M059J (cell line): ENCODE measurements at places on chromosomes 2 and 18.

- no peak for DNase-seq
Observed at GRCh38 chr2:215740071-215740470, 273.3 kb downstream of the MREG start.

DNA sequence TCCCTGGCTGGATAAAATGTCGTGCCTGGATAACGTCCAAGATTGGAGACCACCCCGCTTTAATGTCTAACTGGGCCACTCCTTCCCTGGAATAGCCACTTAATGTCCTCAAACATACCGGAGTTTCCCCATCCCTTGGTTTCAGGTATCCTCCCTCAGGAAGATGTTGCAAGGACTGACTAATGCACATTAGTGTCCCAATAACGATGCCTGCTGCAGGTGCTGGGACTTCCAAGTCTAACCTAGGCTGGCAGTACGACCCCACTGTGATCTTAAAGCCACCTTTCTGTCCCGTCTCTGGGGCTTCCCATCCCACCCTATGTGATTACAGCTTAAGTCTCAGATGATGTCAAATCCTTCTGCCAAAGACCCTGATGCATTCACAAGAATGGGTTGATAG, 1.1 kb upstream of the ATP6V1C2 start:
- no peak for DNase-seq

DNA sequence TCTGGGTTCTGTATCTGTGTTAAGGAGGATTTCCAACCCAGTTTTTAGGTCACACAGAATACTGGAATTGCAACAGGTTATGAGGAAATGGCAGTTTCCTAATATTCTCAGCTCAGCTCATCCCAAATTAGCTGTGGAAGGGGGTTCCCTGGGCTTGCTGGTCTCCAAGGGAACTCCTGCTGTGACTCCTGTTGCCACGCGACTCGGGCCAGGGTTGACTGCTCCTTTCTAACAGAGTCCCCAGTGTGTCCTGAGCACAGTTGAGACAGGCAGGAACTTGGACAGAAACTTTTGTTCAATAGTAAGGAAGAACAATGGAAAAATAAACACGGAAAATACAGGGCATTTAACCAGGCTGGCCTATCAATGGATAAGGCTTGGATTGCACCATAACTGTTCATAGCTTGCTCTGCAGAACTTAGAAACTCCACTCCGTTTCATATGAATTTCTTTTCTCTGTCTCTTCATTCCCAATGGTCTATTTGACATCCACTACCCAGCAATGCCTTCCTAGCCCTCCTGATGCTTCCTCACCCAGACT, 3.8 kb upstream of the ROCK2 start:
- DNase-seq, result no peak

DNA sequence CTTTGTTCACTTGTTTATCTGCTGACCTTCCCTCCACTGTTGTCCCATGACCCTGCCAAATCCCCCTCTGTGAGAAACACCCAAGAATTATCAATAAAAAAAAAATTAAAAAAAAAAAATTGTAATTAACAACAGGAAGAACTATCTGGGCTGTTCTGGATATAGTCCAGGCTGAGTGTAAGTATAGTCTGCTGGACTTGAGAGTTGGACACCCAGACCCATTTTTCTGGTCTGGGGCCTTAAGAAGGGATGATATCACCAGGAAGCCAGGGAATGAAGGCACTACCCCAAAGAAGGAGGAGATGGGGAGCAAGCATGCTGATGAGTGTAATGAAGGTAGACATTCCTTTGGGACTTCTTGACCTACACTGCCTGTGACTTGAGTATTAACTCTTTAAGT, 72.1 kb upstream of the ZFP36L2 start:
- DNase-seq, result no peak

DNA sequence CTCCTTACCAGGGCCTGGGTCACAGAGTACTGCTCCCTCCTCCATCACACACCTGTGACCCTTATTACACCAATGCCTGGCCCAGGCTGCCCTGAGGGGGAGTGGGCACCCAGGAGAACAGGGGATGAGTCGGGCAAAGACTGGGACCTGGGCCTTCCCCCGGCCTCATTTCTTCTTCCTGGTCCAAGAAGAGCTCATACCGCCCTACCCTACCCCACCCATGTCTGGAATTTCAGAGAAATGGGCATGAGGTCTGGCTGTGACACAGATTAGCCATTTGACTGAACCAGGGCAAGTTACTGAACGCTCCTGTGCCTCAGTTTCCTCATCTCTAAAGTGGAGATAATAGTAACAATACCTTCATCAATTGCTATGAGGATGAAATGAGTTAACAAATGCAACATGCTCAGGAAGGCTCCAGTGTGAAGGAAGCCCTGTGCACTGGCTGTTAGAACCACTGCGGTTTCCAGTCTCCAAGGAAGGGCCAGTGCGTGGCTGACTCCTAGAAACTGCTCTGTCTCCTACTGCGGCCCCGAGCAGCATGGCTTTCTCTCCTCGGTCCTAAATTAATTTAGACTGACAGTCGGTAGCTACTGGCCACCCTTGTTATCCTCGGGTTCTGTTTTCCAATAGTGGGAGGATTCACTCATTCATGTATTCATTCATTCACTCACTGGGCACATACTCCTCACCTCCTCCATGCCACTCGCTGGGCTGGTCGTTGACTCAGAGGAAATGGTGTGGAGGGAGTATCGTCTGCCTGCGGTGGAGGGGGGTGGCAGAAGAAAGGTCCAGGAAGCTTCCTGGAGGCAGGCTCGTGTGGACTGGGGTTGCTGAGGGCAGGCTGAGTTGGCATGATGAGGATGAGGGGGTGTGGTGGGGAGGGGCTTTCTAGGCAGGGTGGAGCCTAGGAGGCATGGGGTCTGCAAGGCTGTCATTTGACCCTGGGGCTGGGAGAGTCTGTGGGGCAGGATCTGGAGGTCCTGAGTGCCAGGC, 175.6 kb downstream of the GLI2 start:
- DNase-seq, result peak; percentile 81

GRCh38 chr2:65432227-65433190, at the start of gene SPRED2:
TSS of gene SPRED2 (minus strand) at chr2:65432599. CDS start at chr2:65431987, 612 bp downstream.
- DNase-seq, result peak; percentile 93

DNA sequence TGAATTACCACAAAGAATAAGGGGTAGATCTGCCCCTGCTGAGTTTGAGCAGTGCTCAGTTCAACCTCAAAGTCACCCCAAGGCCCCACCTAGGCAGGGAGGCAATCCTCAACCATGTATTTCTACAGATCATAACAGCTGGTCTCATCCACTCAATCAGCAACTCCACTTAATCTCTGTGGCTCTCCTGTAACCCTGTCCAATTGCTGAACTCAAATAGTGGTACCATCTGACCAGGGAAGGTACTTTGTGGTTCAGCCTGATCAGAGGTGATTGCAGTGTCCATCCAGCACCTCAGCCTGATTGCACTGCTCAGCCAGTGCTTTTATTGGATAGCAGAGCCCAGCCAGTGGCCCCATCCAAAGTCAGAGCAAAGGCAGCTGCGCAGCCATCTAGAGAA, 91.0 kb upstream of the SLC4A10 start:
- no peak for DNase-seq

DNA sequence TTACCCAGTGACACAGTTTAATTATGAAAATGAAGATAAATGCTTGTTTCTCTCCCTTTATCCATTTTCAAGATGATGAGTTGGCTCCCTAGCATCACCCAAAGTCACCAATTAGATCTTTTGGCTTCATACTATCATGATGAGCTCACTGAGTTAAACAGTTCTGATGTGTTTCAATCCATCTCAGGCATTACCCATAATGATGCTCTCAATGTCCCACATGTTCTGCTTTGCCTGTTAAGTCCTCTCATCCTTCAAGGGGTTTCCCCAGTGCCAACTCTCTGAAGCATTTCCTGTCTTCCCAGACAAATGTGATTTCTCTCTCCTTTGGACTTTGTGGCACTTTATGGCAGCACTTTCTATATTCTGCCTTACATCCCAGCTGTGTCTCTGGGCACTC, 92.6 kb downstream of the EPB41L3 start:
- no peak for DNase-seq

DNA sequence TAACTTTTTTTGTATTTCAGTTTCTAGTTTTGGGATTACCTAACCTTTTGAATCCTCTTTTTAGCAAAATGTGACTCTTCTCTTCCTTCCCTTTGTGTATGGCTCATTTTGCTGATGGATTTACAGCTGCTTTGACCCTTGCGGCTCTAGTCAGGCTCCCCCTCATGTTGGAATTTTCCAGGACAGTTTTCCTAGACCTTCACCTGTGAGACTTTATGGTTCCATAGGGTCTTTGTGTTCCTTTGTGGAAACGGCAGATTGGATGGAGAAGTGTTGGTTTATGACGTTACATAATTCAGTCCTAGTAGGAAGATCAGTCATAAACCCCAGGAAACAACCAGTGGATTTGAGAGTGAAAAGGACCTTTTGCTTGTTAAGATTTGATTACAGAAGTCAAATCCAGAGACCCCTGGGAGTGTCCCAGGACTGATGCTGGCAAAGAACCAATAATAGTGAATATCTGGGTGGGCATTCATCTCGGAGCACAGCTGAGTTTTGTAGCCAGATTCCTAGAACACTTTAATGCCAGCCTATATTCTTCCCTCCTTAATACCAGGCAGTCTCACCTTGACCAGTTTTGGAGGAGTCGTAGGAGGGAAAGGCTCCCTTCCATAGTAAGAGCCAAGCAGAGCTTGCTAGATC, 42.7 kb downstream of the SOCS6 start:
- DNase-seq, result no peak

DNA sequence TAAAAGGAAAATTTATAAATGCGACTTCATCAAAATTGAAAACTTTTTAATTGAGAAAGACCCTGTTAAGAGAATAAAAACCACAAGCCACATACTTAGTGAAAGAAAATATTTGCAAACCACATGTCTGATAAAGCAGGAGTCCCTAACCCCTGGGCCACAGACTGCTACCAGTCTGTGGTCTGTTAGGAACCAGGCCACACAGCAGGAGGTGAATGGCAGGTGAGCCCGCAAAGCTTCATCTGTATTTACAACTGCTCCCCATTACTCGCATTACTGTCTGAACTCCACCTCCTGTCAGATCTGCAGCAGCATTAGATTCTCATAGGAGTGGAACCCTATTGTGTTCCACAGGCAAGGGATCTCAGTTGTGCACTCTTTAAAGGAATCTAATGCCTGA, 95.5 kb upstream of the CRACDL start:
- DNase-seq, result no peak

GRCh38 chr2:113173542-113174375, at the start of gene PSD4:
TSS of gene PSD4 (plus strand) at chr2:113173971. CDS start at chr2:113182457, 8,486 bp downstream.
- no peak for DNase-seq

DNA sequence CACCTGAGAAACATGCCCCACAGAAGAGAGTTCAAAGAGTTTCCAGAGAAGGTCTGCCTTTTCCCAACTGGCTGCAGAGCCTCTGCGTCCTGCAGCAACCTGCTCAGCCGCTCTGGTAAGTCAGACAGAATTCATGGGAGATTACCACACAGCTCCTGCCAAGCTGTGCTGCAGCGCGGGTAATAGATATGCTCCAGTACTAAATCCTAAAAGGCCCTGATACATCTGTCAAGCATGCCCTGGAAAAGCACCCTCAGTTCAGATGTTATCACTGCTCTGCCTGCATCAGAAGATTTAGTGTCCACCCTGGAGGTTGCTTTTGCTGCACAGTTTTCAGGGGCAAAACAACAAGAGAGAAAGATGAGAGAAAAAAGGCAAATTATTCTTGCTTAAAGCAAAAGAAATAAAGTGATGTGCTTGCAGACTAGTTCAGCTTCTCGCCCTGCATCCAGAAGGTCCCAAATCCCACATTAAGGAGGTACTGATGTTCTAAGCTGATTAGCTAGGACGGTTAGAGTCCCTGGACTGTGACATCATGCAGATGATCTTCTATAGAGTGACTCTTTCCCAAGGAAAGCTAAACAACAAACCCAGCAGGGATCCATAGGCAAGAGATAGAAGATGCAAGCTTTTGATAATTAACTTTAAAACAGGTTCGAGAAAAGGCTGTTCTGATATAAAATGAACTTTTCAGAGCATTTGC, 488.6 kb downstream of the BCL11A start:
- no peak for DNase-seq

GRCh38 chr18:57836557-57836956, 33.4 kb upstream of the ATP8B1 start:
- DNase-seq, result no peak

DNA sequence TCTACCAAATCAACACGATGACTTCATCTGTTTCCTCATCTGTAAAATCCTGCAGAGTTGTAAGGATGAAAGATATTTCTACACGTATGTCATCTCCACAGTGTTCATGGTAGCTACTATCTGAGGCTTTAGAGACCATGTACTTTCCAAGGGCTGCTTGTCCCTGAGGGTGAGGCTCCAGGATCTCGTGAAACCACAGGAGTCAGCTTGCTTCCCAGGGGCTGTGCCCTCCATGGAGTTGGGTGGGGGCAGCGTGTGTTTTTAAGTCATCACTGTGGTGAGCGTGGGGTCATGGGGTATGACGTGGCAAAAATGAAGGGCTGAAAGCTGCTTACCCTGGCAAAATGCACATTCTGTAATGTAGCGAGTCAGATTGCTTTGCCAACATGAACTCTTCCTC, 81.6 kb downstream of the ASAP2 start:
- peak; percentile 94 for DNase-seq

- DNase-seq, result no peak
Observed at GRCh38 chr2:120927265-120927628, 191.6 kb downstream of the GLI2 start.

- no peak for DNase-seq
Observed at GRCh38 chr2:102253753-102254150, 57.6 kb upstream of the IL1RL1 start.

- DNase-seq, result no peak
Observed at GRCh38 chr2:24734741-24735140, 58.5 kb downstream of the PTRHD1 start.

GRCh38 chr2:144240656-144241339, 279.1 kb downstream of the ZEB2 start:
- no peak for DNase-seq

DNA sequence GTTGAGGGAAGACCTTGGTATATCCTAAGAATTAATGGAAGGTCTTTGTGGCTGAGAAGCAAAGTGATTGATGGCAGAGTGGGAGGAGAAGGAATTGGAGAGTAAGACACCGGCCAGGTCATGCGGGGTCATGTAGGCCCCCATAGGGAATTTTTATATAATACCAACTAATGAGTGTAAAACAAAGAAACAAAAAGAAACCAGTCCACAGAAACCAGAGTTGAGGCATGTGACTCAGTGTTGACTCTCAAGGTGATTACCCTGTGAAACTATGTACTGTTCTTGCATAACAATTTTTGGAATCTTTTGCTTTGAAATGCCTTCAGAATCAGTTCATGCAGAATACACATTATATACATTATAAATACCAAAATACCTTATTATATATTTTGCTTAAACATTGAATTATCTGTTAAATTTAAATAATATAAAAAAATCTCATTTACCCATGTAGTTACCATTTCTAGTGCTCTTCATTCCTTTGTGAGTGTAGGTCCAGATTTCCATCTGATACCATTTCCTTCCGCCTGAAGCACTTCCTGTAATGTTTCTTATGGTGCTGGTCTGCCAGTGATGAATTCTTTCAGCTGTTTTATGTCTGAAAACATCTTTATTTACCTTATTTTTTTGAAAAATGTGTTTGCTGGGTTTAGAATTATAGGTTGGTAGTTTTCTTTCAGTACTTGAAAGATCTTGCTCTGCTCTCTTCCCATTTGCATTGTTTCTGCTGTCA, 8.6 kb downstream of the CLIP4 start:
- DNase-seq, result peak; percentile 90

GRCh38 chr2:53036196-53036595, 731.4 kb upstream of the CHAC2 start:
- DNase-seq, result peak; percentile 67
